CD4-positive, alpha-beta T cell (primary cell): ENCODE measurements at places on chromosomes 7 and 10. TPM values are rescaled to one million over a fixed set of nuclear protein-coding genes. Genes with fewer than 3 reads are reported as not detected.

- peak overlapping the region; percentile 56 for H3K4me3 ChIP-seq
- H3K27ac ChIP-seq: no peak overlapping the region
- H3K36me3 ChIP-seq: no peaks in the 10 kb centered on the region
- peaks cover 35% of the 10 kb centered on the region for H3K4me1 ChIP-seq
- DNase-seq: no peak
Measured at GRCh38 chr7:141073173-141073640, 657 bp upstream of the TMEM178B start.

- no peak overlapping the region for H3K4me3 ChIP-seq
- no peaks in the 10 kb centered on the region for H3K4me1 ChIP-seq
- H3K27me3 ChIP-seq: no peaks in the 10 kb centered on the region
- no peak for DNase-seq
- H3K36me3 ChIP-seq: no peaks in the 10 kb centered on the region
Measured at GRCh38 chr10:33799281-33799943, 464.9 kb upstream of the NRP1 start.

- H3K4me3 ChIP-seq: no peak overlapping the region
- H3K36me3 ChIP-seq: peaks cover 2% of the 10 kb centered on the region
- H3K4me1 ChIP-seq: no peaks in the 10 kb centered on the region
- no peak for DNase-seq
- no peak overlapping the region for H3K27ac ChIP-seq
Measured at GRCh38 chr7:552868-553635, 33.4 kb upstream of the PDGFA start.

Gene PILRA
- total RNA-seq: 4.6 TPM

- no peaks in the 10 kb centered on the region for H3K36me3 ChIP-seq
- DNase-seq: no peak
- peaks cover 5% of the 10 kb centered on the region for H3K4me1 ChIP-seq
- no peak overlapping the region for H3K4me3 ChIP-seq
Measured at GRCh38 chr7:29332042-29332811, 137.7 kb downstream of the CHN2 start.

Gene KIAA1549
- total RNA-seq: not detected

Gene GNG11
- total RNA-seq: not detected

GRCh38 chr10:120950051-120950561 lies 98.9 kb downstream of the WDR11 start:
- peaks cover 20% of the 10 kb centered on the region for H3K27me3 ChIP-seq
- H3K27ac ChIP-seq: no peak overlapping the region
- H3K4me1 ChIP-seq: peaks cover 12% of the 10 kb centered on the region
- DNase-seq: no peak

Gene ERVW-1
- not detected for total RNA-seq

DNA sequence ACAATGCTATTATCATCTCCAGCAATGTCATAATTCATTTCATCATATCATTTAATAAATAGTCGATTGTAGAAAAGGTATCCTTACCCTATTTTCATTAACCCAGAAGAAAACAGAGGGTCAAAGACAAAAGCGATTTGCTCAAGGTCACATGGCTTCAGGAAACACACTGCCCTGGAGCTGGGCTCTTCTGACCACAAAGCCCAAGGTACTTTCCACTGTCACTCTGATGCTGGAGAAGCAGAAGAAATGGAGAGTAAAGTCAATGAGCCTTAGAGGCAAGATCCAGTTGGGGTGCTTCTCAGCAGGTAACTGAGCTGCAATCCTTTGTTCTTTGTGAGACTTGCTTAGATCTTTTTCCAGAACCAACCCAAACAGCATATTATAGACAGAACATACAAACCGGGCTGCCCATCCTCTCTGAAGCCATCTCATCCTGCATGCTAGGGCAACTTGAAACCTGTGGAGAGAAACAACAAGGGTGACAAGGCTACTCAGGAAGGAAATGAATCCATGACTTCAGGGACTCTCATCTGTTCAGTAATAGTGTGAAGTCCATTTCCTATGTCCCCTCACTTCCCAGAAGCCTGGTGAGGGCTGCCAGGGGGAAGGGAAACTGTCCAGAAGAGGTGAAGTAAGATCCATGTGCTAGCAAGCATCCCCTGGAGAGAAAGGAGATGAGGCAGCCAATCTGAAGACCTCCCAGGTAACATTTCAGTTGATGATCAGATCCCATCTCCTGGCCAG lies 148.6 kb upstream of the SVIL start:
- no peak for DNase-seq
- peaks cover 3% of the 10 kb centered on the region for H3K27me3 ChIP-seq
- no peaks in the 10 kb centered on the region for H3K4me1 ChIP-seq
- H3K36me3 ChIP-seq: no peaks in the 10 kb centered on the region
- H3K27ac ChIP-seq: no peak overlapping the region
- no peak overlapping the region for H3K4me3 ChIP-seq

DNA sequence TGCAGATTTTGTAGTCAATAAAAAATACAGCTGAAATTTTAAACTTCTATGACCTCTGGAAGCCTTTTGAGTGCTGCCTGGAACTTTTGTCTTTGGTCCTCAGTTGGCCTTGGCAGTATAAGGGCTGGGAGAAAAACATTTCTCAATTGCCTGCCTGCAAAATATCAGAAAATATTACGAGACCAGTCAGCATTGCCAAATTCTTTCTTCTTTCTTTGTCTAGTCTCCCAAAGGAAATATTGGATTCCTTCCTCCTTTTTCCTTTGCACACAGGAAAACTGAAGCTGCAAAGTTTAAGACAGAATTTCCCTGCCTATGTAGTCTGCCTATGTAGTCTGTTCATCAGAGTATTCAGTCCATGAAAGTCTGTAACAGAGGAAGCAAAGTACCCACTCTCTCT lies 95.9 kb downstream of the CHRM2 start:
- no peaks in the 10 kb centered on the region for H3K36me3 ChIP-seq
- DNase-seq: no peak
- no peak overlapping the region for H3K4me3 ChIP-seq
- H3K27ac ChIP-seq: no peak overlapping the region
- no peaks in the 10 kb centered on the region for H3K4me1 ChIP-seq
